ENCODE measurements at places on chromosomes 3 and 15. TPM values are rescaled to one million over a fixed set of nuclear protein-coding genes. Genes with fewer than 3 reads are reported as not detected.

DNA sequence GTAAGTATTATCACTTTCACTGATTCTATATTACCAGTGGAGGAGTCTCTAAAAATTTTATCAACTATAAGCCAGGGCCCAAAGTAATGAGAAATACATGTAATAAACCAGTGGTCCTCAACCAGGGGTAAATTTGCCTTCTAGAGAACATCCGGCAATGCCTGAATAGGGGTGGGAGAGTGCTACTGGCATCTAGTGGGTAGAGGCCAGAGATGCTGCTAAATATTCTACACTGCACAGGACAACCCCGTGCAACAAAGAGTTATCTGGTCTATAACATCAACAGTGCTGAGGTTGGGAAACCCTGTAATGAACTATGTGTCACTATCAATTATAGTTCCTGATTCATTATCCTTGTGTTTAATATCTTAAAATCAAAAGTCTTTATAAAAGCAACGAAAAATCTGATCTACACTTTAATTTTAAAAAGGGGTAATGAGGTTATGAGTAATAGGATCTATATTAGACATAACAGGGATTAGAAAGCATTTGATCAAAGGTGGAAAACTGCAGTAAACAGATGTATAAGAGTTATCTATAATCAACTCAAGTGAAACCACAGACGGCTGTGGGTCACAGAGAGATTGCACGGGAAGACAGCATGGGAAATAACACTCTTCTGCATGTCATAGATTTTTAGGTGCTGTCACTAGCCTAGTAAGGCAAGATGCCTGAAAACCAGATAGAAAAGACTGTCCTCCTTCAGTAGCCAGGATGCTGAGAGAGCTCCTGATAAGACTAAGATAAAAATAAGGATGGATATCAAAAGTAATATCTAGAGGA lies 2.0 kb downstream of the LYSMD2 start:
- H3K4me1 ChIP-seq, result no peaks in the 10 kb centered on the region
- no peak for DNase-seq
- no peaks in the 10 kb centered on the region for H3K27me3 ChIP-seq
- no peak overlapping the region for H3K27ac ChIP-seq
- H3K36me3 ChIP-seq, result no peaks in the 10 kb centered on the region

GRCh38 chr3:118472586-118472985 lies 562.1 kb downstream of the IGSF11 start:
- H3K27ac ChIP-seq, result no peak overlapping the region
- H3K4me3 ChIP-seq, result no peak overlapping the region
- no peak for DNase-seq
- H3K4me1 ChIP-seq, result no peaks in the 10 kb centered on the region

DNA sequence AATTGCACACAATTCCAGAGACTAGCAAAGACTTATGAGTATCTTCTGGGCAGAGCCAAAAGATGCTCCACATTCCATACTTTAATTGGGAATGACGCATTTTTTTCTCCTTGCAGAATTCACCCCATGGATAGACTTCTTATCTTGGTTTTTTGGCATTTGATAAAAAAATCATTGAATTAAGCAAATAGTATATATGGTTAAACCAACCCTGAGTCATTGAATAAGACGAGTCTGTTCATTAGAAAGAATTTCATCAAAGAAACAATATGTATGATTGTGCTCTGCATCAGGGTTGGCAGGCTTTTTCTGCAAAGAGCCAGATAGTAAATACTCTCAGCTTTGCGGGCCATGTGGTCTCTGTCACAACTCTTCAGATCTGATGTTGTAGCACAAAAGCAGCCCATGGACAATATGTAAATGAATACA lies 9.2 kb upstream of the PDZRN3 start:
- H3K27ac ChIP-seq, result no peak overlapping the region
- no peaks in the 10 kb centered on the region for H3K4me1 ChIP-seq
- H3K4me3 ChIP-seq, result no peak overlapping the region
- no peaks in the 10 kb centered on the region for H3K36me3 ChIP-seq
- no peaks in the 10 kb centered on the region for H3K27me3 ChIP-seq
- no peak for DNase-seq

DNA sequence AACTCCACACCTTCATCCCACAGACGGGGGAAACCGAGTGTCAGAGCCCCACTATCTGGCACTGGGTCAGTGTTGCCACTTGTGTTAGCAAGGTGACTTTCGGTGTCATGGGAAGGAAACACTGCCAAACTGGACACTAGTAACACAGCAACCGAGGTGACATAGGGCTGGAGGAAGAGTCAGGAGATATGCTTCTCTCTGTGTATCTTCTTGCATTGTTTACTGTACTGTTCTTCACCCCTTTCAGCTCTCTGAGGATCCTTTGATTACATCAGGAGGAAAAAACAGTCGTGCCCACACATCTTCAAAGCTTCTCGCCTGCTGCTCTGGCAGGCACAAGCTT lies 109.4 kb upstream of the RAD18 start:
- no peak overlapping the region for H3K27ac ChIP-seq
- no peak for DNase-seq
- no peak overlapping the region for H3K4me3 ChIP-seq
- no peaks in the 10 kb centered on the region for H3K4me1 ChIP-seq
- no peaks in the 10 kb centered on the region for H3K27me3 ChIP-seq
- no peaks in the 10 kb centered on the region for H3K36me3 ChIP-seq

- no peak overlapping the region for H3K27ac ChIP-seq
- peak; percentile 22 for DNase-seq
- H3K36me3 ChIP-seq, result no peaks in the 10 kb centered on the region
- no peak overlapping the region for H3K4me3 ChIP-seq
- no peaks in the 10 kb centered on the region for H3K4me1 ChIP-seq
Measured at GRCh38 chr3:51024765-51025632, 350.3 kb downstream of the DOCK3 start.

DNA sequence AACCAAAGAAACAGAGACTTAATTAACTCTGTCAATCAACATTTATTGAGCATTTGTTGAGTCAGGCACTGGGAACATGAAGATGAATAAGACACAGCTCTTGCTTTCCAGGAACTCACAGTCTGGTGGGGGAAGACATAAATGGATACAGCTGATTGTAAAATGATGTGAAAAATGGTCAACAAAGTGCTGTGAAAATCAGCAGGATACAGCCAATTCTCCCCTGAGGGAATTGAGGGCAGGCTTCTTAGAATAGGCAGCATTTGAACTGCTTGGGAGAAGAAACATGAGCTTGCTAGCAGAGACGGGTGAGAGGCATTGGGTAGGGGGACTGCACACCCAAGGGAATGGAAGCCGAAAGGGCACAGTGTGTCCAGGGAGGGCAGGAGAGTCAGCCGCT lies 41.1 kb downstream of the MFSD1 start:
- no peaks in the 10 kb centered on the region for H3K36me3 ChIP-seq
- no peak for DNase-seq
- H3K27ac ChIP-seq, result no peak overlapping the region
- H3K4me1 ChIP-seq, result peaks cover 11% of the 10 kb centered on the region
- H3K4me3 ChIP-seq, result no peak overlapping the region
- no peaks in the 10 kb centered on the region for H3K27me3 ChIP-seq

DNA sequence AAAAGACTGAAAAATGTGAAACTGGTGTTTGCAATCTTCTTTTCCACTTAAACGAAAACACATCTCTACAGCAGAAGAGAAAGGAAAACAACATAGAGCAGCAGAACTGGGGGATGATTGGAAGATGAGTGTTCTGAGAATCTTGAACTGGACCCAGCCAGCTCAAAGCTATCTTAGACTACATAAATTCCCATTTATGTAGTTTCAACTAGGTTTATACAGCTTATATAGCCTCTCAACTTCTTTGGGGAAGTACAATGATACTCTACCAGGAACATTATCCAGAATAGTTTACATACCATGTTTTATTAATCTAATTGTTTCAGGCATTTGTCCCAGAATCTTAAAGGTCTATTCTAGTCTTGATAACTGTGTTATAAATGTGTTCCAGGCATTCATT lies 658.2 kb upstream of the LMCD1 start:
- no peak for DNase-seq
- H3K4me1 ChIP-seq, result no peaks in the 10 kb centered on the region
- no peaks in the 10 kb centered on the region for H3K36me3 ChIP-seq
- no peaks in the 10 kb centered on the region for H3K27me3 ChIP-seq

GRCh38 chr3:50518436-50518835 lies 15.0 kb upstream of the CACNA2D2 start:
- no peaks in the 10 kb centered on the region for H3K27me3 ChIP-seq
- DNase-seq, result no peak
- no peaks in the 10 kb centered on the region for H3K36me3 ChIP-seq
- H3K4me3 ChIP-seq, result no peak overlapping the region
- H3K27ac ChIP-seq, result no peak overlapping the region

DNA sequence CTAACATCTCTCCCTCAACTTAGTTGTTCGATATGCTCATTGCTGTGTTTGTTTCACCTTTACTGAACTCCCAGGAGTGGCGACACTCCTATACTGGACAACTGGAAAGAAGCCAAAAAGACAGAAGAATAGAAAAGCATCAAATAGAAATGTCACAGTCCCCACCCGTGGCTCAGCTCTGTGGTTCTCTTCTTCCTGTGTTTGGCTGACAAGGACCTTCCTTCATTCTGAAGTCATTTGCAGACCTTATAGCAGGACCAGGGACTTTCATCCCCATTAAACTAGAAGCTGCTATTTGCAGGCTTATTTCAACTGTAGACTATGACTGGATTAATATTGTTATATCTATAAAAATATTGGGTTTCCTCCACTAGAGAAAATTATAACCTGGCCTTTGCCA lies 125.9 kb downstream of the NECTIN3 start:
- no peak overlapping the region for H3K4me3 ChIP-seq
- no peaks in the 10 kb centered on the region for H3K27me3 ChIP-seq
- no peaks in the 10 kb centered on the region for H3K4me1 ChIP-seq
- H3K36me3 ChIP-seq, result no peaks in the 10 kb centered on the region

Gene CD80
- 0.26 TPM for total RNA-seq

Gene CELSR3
- 0.68 TPM for total RNA-seq

Gene ECE2
- not detected for total RNA-seq

Gene CD276
- total RNA-seq, result 18.8 TPM

Gene FETUB
- 195 TPM for total RNA-seq

Gene CLEC3B
- 19.4 TPM for total RNA-seq

Gene OPA1
- 29.8 TPM for total RNA-seq

Gene HRG
- 931 TPM for total RNA-seq

Gene PRRT3
- 0.43 TPM for total RNA-seq

Gene A4GNT
- not detected for total RNA-seq
